ENCODE measurements at places on chromosomes 2 and 18.

GRCh38 chr2:8000870-8001269, 681.0 kb upstream of the ID2 start:
- DNase-seq: no peak

DNA sequence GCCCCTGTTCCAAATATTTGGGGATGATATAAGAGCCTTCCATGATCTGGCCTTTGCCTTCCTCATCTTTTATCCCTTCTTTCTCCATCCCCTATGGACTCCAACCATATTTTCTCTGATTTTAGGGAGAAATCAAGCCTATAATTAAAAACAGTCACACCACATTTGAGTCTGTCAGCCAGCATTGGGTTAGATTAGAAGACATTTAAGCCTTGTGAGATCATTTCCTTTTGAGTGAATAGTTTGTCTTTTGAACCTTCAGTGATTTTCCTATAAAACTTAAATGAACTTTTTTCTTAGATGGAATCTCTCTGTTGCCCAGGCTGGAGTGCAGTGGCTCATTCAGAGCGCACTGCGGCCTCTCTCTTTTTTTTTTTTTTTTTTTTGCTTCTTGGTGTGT, 7.6 kb upstream of the C18orf32 start:
- no peak for DNase-seq

GRCh38 chr2:143254110-143254509, 124.9 kb downstream of the ARHGAP15 start:
- no peak for DNase-seq

GRCh38 chr2:142545036-142545435, 332.4 kb upstream of the KYNU start:
- no peak for DNase-seq

- no peak for DNase-seq
Measured at GRCh38 chr2:136012315-136012714, 26.9 kb upstream of the DARS1 start.

GRCh38 chr2:150162241-150162942, 325.1 kb downstream of the RND3 start:
- DNase-seq: no peak

GRCh38 chr18:31247574-31248199, 70.3 kb upstream of the DSG1 start:
- DNase-seq: no peak

DNA sequence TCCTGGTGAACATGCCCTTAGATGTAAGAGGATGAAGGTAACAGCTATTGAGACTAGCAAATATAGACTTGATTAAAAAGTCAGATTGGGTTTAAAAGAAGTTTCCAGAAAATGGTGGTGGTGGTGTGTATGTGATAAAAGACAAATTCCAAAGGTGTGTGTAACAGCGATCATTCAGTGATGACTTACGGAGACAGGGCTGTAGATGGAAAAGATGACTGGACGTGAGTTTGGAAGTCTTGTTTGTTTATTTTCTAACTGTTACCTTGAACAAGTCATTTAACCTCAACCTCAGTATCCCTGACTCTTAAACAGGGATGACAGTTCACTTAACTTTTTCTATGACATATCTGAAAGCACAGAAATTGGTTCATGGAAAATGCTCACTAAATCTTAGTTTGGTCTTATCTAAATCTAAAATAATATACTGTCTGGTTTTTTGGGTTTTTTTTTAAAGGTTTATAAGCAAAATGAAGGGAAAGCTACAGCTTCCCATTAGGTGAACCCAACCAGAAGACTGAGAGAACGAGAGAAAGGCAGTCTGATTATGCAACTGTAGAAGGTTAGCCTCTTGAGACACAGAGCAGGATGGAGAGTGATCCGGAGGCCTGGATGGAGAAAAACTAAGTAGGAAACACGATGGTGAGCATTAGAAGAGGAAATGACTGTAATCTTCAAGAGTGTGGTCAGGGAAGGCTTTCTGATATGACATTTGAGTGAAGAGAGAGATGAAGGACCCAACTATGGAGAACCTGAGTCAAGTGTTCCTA, 71.9 kb downstream of the TCF4 start:
- DNase-seq: no peak

- DNase-seq: no peak
Measured at GRCh38 chr18:33923980-33924379, 300.7 kb downstream of the NOL4 start.

DNA sequence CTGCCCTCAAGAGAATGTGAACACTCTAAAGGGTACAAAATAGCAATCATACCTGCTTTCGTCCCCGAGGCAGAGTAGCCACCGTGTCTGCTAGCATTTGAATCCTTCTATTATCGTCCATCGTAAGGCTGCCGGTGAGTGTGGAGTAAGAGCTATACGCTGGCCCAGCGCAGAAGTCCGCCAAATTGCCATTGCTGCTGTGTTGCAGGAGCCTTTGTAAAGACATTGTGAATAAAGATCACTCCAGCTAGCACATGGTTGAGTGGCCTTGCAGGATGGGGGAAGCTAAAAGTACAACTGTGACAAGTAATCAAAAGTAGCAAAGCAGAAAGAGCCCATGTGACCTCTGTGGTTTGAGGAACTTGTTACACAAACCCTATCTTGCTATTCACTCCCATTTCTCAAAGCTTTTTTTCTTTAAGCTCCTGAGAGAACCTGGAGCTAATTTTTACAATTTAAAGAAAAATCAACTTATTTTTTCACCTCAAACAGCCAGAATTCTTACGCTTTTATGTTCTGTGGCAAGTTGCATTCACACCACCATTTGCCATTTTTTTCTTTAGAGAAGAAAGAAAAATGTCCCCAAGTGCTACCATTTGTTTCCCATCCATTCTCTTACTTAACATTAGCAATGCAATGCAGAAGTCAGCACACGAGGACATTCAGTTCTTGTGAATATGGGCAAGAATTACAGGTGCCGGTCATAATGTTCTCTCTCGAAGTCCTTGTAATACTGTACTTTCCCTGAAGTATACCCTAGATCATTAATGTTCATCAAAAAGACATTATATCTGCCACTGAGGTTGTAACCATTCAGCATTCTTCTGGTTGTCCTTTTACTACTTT, at the start of gene CYTIP:
TSS of gene CYTIP (minus strand) at position 295 of the 846 bp plus-strand sequence. CDS start at position 226, 69 bp downstream.
- DNase-seq: no peak

DNA sequence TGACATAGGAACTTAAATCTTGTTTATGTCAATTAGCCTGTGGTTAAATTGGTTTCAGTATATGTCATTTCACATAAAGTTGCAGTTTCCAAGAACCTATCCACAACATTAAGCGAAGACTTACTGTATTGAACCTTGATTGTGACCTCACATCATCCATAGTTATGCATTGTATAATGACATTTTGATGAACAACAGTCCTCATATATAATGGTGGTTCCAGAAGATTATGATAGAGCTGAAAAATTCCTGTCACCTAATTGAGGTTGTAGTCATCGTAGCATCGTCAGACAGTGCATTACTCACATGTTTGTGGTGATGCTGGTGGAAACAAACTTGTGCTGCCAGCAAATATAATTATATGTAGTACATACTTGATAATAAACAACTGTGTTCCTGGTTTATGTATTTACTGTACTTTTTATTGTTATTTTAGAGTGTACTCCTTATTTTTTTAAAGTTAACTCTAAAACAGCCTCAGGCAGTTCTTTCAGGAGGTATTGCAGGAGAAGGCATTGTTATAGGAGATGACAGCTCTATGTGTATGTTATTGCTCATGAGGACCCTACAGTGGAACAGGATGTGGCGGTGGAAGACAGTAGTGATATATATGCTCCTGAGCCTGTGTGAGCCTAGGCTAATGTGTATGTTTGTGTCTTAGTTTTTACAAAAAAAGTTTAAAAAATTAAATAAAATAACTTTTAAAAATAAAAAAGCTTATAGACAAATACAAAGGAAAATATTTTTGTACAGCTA, 56.6 kb downstream of the UBE2E3 start:
- no peak for DNase-seq
